Hematopoietic multipotent progenitor cell treated with erythropoietin and hydrocortisone succinate and interleukin-3 and kit ligand, for 6 days (in vitro differentiated cells): ENCODE measurements at places on chromosomes 11 and 22.

DNA sequence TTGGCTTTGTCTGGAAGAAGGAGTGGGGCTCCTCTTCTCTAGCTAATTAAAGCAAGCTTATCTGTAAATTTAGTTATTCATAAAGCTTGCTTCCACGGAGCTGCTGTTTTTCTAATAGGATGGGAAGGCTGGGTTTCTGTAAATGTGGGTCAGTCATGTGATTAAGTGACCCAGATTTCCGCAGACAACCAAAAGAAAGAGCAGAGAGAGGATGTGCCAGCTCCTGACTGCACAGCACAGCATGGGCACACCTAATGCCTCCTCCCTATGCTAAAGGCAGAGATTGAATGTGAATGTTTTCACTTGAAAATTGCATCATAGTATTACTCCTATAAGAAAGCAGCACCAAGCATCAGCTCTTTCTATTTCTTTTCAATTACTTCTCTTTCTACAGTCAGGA lies 160.2 kb downstream of the FAT3 start:
- DNase-seq, result no peak

DNA sequence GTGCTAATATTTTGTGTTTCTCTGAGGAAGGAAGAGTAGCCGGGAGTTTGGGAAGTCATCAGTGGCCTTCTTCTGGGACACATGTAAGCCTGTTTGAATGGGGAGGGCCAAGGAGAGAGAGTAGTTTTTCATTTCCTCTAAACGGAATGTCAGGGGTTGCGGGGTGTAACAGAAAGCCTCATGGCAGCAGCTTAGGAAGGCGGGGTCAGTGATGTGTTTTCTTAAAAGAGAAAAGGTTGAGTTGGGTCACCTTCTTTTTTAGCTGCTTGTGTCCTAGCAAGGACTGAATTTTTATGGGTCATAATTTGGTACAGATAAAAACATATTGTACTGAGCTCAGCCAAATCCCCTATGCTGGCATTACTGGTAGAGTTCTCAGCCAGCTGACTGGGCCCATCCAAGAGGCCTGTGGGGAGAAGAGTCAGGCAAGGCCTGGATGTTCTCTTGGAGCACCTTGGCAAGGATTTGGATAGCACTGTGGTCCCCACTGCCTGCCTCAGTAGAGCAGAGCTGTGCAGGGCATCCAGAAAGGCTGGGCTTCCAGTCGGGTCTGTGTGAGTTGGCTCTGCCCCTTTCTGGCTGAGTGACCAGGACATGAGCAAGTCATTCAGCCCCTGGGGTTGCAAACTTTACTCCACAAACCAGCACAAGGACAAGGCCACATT lies 29.4 kb upstream of the NAV2 start:
- DNase-seq, result no peak

DNA sequence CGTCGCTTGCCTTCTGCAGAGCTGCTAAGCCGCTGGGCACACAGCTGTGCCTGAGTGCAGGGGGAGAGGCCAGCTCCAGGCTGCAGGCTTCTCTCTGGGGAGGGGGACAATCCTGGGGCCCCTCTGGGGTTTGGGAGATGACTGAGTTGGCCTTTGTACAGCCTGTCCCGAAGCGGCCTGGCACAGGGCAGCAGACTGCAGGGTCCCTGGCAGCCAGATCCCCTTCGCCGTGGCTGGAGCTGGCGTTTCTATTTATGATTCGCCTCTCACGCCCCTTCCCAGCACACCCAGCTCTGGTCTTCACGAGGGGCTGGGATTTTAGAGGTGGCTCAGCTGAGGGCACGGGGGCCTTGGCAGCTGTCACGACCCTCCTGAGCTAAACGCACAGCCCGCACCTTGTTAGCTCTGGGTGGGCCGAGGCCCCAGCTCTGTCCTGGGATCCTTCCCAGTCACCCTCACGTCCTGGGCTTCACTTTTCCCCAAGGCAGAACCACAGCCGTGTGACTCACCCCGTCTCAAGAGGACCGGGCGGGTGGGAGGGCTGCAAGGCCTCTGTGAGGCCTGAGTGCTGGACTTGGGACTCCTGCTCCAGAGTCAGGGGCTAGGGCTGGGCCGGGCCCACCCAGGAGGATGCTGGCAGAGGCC lies 18.4 kb downstream of the OSBPL5 start:
- no peak for DNase-seq

GRCh38 chr11:22433094-22433455 lies 94.9 kb downstream of the SLC17A6 start:
- DNase-seq, result no peak

DNA sequence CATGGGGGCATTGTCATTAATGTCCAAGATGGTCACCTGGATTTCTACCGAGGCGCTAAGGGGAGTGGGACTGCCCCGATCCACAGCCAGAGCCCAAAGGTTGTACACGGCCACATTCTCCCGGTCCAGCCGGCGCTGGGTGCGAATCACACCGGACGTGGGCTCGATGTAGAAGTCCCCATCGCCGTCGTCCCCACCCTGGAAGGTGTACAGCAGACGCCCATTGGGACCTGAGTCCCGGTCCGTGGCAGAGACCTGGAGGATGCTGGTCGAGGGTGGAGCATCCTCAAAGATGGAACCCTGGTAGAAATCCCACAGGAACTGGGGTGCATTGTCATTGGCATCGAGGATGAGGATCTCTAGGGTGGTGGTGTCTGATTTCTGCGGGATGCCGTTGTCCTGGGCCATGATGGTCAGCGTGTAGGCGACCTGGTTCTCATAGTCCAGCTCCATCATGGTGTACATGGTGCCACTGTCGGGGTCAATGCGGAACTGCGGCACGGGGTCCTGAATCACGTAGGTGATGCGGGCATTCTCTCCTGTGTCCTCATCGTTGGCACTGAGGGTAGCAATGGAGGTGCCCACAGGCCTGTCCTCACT lies 3.1 kb downstream of the CELSR1 start:
- DNase-seq, result no peak

- DNase-seq, result peak; percentile 96
Observed at GRCh38 chr11:30322826-30323710, at the start of gene ARL14EP. TSS of gene ARL14EP (plus strand) at chr11:30323104. CDS start at chr11:30330949, 7,845 bp downstream.

DNA sequence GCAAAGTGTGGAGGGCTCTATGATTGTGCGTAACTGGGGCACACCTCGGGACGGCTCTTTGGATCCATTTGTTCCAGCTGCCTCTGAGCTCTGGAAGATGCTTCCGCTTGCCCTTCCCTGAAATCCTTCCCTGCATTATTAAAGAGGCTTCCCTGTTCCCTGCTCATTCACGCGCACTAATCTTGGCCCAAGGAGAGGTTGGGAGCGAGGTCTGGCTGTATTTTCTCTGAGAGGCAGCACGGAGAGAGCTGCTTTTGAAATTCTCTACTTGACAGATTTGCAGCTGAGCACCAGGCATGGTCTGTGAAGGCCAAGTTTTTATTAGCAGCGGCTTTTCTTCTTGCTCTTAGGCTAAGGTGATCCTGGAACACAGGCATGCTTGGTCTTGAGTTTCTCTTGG lies 94.8 kb upstream of the NTM start:
- DNase-seq, result no peak

DNA sequence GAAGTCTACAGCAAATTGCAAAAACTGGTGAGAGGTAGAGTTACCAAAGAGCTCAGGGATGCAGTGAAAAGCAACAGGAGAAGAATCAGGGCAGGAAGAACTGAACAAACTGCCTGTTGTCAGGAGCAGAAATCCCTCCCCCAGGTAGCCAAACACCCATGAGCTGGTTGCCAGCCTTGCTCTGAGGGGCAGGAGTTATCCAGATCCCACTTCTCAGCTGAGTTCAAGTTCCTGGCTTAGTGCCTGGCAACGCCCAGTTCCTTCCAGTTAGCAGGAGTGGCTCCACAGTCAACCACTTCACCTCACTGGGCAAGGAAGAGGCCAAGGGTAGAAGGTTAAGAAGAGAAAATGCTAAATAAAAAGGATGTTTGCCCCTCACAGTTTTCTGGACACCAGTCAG lies 1.9 kb upstream of the MPZL2 start:
- DNase-seq, result no peak

DNA sequence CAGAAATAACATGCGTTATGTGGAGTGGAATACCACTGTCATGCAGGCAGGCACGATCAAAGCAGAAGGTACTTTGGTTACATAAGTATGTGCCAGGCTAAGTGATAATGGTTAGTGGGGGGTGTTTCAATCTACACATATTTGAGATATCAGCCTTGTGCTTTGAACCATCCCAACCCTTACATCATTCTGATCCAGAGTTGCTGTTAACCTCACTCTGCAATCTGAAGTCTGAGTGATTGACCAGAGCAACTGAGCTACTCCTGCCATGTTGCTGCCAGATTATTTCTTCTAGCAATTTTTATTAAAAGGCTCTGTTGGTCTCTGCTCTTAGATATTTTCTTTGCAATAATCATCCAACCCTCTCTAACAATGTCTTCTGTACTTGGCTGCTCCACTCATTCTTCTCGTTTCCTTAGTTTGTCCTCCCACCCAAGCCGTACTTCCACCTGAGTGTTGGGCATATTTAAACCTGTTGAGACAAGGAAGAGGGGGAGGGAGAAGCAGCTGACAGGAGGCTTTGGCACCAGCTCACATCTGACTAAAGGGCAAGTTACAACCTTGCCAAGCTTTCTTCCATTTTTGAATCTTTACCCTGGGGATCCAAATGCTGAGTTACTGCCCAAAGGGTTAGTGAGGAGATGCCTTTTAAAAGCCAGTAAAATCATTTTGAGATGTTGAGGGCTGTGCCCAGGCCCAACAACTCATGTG lies 114.1 kb upstream of the SESN3 start:
- DNase-seq, result no peak

DNA sequence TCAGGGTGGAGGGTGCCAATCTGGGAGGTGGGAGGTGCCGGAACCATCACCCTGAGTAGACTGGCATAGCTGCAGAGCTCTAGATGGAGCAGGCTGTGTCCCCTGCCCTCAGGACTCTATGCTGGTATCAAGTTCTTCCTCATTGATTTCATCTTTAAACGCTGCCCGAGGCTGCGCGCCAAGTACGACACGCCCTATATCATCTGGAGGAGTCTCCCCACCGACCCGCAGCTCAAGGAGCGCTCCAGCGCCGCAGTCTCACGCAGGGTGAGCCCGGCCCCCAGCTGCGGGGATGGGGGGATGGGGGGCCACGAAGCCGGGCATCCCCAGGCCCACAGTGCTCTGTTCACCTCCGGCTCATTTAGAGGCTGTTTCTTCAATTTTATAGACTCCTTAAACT lies 52.5 kb downstream of the GRAMD4 start:
- peak; percentile 85 for DNase-seq

GRCh38 chr11:19767627-19768151 lies 55.1 kb downstream of the NAV2 start:
- no peak for DNase-seq

DNA sequence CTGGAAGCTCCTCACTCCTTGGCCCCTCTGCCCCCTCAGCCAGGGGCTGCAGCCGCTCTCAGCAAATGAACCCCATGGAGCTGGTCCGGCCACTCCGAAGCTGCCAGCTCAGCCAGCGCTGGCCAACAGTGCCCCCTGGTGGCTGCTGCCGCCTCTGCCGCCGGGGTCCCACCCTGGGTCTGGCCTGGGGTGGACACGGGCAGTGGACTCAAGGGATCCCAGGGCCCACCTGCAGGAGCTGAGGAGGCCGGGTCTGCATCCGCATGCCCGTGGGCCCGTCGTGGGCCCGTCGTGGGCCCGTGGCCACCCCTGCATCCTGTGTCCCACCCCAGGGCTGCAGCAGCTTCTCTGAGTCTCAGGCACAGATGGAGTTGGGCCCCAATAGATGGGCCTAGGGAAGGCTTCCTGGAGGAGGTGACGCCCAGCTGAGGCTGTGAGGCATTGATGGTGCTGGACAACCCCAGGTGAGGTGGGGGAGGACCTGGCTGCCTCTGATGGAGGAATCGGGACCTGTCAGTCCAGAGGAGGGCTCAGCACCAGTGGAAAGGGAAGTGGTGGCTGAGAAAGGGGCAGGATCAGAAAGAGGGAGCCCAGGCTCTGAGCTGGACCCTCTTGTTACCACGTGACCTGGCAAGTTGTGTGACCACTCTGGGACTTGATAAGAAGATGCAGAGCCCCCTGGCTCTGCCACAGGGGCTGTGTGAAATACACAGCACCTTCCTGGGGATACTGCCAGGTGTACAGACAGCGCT lies 522.3 kb downstream of the BRD1 start:
- peak; percentile 65 for DNase-seq

GRCh38 chr11:34311126-34311525 lies 46.7 kb downstream of the ABTB2 start:
- DNase-seq, result no peak

DNA sequence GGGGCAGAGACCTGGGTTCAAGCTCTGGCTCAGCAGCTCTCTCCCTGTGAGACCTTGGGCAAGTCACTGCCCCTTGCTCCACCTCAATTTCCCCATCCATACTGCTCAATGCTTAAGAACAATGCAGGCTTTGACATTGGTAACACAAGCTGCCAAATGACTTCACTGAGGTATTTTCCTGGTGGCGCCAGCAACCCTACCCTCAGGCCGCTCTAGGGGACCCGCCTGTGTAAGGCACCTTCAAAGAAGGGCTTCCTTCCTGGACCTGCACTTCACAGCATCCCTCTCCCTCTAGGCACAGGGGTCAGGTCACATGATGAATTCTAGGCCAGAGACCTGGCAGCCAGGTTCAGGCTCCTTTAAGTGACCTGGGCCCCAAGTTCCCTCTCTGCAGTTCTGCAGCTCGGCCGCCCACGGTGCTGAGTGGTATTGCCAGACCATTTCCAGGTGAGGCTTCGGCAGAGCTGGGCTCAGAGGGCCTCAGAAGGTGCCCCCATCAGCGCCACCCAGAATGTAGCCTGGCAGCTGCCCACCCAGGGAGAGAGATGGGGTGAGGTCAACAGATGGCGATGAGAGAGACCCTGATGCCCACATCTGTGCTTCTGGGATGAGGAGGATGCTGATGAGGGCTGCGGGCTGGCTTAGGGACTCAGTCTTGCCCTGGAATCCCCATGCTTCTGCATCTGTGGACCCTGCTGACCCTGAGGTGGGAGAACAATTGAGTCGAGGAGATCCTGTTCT lies 4.5 kb downstream of the WNT11 start:
- no peak for DNase-seq

DNA sequence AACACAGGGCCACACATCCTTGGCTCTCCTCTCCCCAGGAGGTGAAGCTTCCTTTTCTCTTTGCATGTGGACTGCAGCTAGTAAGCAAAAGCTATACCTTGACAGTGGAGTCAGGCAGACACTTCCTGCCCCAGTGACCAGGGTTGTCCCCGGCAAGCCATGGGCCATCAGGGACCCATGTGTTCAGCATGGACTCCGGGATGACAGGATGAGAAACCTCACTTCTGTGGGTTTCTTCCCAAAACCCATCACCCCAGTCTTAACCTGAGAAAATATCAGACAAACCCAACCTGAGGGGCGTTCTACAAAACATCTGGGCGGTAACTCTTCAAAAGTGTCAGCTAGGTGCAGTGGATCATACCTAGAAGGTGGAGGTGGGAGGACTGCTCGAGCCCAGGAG lies 40.2 kb downstream of the GNB1L start:
- DNase-seq, result no peak
